ENCODE measurements at places on chromosomes 2 and 18.

- DNase-seq, result no peak
Measured at GRCh38 chr2:241941691-241942301, 72.3 kb downstream of the RTP5 start.

- no peak for DNase-seq
Measured at GRCh38 chr2:143029141-143029540, 100.1 kb upstream of the ARHGAP15 start.

GRCh38 chr2:207258263-207258991 is 92.7 kb upstream of the KLF7 start:
- DNase-seq, result no peak

GRCh38 chr18:73975266-73975665 is 172.4 kb downstream of the FBXO15 start:
- DNase-seq, result no peak

DNA sequence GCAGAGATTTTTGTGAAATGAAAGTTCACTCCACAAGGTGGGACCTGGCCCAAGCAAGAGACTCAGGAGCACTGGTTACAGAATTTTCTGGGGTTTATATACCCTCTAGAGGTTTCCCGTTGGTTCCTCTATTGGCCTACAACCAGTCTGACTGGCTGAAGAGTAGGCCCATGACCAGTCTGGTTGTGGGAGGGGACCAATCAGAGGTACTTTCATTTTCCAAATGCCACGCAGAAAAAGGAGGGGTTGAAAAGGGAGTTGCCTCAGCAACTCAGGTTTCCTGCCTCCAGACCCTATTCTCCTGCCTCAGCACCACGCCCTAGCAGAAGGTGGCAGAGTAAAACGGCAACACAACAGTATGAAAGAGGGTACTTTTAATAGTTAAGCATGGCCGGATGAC is 98.4 kb downstream of the COLEC12 start:
- DNase-seq, result no peak

GRCh38 chr2:113266431-113266830 is 12.3 kb downstream of the PAX8 start:
- DNase-seq, result no peak

DNA sequence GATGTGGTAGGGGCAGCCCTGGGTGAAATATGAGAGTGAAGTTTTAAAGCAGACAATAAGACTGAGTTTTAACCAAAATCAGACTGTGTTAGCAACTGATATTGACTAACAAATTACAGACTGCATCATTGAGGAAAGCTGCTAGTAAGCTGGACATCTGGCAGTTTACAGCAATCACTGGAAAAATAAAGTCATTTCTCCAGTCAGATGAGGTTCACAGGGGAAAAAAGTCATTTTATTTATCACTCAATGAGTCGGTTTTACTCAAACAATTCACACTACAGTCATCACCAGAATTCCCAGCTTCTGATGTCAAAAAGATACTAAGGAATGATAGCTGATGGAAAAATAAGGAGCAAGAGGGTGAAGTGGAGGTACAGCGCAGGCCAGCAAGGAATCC is 10.5 kb upstream of the TMEM177 start:
- no peak for DNase-seq

DNA sequence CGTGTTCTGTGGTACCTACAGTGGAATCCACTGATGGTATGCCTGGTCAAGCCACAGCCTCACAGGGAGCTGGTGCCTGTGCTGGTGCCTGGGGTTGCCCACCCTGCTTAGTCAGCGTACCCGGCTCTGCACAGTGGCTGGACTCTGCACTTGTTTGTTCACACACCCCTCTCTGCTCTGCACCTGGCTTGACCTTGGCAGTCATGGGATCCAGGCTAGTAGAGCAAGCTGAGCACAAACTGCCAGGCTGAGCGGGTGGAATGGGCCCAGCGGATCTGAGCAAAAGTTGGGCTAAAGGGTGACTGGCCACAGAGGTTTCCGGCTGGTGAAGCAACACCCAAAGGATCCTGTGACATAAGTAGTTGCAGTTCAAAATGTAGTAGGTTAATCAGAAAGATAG is 163.5 kb downstream of the CDH19 start:
- no peak for DNase-seq

- no peak for DNase-seq
Measured at GRCh38 chr18:70683263-70683662, 394.4 kb downstream of the SOCS6 start.

DNA sequence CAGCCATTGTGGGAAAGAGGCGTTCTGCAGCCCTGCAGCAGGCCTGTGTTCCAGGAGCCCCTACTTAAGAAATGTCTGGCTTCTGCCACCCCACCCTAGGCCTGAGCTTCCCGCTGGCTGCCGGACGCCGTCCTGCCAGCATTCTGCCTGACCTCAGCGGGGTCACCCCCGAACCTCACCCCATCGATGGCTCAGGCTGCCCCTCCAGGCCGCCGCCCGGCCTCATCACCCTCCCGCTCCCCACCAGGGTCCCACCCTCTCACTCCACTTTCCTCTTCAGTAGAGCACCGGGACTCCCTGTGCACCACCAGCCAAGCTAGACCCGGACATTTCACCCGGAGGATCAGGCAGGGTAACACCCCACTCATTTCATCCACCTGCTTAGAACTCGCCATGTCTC is 73.6 kb upstream of the SALL3 start:
- no peak for DNase-seq

GRCh38 chr18:47321815-47322214 is 70.4 kb upstream of the SKOR2 start:
- no peak for DNase-seq

DNA sequence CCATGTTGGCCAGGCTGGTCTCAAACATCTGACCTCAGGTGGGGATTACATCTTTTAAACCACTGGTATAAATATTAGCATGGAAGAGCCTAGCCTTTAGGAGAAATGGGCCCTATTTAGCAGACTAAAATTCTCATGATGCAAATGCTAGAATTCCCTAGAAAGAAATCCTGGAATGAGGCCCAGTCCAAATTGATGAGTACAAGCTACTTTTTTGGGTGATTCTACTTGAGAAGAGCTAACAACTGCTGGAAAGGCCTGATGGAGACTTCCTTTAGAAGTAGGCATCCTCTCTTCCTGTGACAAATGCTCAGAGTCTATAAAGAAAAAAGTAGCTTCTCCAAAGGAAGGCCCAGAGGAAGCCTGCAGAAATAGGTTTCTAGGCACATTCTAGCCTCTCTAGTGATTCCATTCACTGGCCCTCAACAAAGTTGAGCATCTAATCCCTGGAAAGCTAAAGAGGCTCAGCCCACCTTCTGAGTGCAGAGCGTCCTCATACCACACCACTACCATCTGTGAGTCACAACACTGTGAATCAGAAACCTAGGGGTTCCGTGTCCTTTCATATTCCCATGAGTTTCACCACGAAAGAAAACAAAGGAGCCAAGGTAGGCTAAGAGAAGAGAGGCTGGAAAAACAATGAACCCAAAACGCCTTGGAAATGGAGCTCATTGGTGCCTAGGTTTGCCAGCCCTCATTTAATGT is 183.1 kb downstream of the C1D start:
- no peak for DNase-seq

DNA sequence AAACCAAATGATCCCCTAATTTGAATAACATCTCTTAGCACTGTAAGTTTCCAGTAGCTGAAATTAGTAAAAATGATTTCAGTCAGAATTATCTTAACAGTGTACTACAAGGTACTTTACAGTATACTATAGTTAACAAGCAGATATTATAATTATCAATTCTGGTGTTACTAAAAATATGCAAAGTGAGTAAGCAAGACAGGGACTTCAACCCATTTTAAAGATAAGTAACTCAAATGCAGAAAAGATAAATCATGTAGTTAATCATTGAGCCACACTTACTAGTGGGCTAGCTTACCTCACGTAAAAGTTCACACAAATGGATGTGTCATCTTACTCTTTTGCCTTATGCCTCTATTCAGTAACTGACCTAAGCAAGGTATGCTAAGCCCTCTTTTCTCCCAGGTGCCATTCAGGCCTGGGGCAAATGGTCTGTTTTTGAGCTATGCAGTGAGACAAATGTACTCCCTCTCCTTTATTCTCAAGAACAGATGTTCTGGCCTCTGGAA is 101.0 kb downstream of the NBAS start:
- no peak for DNase-seq

DNA sequence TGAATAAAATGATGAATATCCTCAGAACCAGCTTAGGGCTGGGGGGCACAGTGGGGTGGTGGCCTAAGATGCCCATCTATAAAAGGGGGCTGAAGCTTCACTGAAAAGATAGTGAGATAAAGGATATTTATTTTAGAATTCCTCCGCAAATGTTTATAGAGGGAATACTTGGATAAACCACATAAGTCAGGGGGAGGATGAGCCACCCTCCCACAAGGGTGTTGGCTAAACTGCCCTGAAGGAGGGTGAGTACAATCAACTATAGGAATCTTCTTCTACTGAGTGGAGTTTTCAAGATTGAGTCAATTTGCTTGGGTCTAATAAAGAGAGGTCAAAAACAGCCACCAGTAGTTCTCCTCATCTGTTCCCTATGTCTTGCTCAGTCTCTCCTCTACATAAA is 114.5 kb upstream of the TANK start:
- no peak for DNase-seq

- no peak for DNase-seq
Measured at GRCh38 chr2:117833911-117834310, 19.4 kb downstream of the DDX18 start.

GRCh38 chr2:138391946-138392345 is 109.6 kb upstream of the SPOPL start:
- no peak for DNase-seq
